ENCODE measurements at places on chromosomes 7 and 10. TPM values are rescaled to one million over a fixed set of nuclear protein-coding genes. Genes with fewer than 3 reads are reported as not detected.

SLC39A12 gene
- 18.0 TPM for total RNA-seq

GIMAP2 gene
- total RNA-seq = 7.6 TPM

VPS37D gene
- total RNA-seq = 14.6 TPM

GSTO2 gene
- 4.3 TPM for total RNA-seq

ADCYAP1R1 gene
- 8.5 TPM for total RNA-seq

Measured in camera-type eye (tissue), 1 donor.